Brain pericyte (primary cell): ENCODE measurements at places on chromosomes 1 and 21.

GRCh38 chr1:150065184-150065871 is 2.2 kb upstream of the VPS45 start:
- no peak for DNase-seq

- no peak for DNase-seq
These were observed 90.4 kb downstream of the ROR1 start for GRCh38 chr1:63864224-63864641.

- DNase-seq = no peak
These were observed 59.2 kb downstream of the WNT9A start for GRCh38 chr1:227888404-227889046.

- DNase-seq = no peak
These were observed 11.4 kb downstream of the EDEM3 start for GRCh38 chr1:184743062-184743756.

GRCh38 chr1:109186733-109187086 is 27.0 kb upstream of the SARS1 start:
- DNase-seq = no peak

- no peak for DNase-seq
These were observed 1.7 kb upstream of the HLX start for GRCh38 chr1:220877377-220878095.

GRCh38 chr21:25831300-25831960 is 96.7 kb downstream of the GABPA start:
- no peak for DNase-seq

GRCh38 chr1:51734896-51735745 is 118.2 kb downstream of the OSBPL9 start:
- no peak for DNase-seq

- DNase-seq = no peak
These were observed 32.9 kb downstream of the GRHL3 start for GRCh38 chr1:24351918-24352627.

GRCh38 chr1:185348985-185349384 is 31.9 kb upstream of the IVNS1ABP start:
- no peak for DNase-seq

DNA sequence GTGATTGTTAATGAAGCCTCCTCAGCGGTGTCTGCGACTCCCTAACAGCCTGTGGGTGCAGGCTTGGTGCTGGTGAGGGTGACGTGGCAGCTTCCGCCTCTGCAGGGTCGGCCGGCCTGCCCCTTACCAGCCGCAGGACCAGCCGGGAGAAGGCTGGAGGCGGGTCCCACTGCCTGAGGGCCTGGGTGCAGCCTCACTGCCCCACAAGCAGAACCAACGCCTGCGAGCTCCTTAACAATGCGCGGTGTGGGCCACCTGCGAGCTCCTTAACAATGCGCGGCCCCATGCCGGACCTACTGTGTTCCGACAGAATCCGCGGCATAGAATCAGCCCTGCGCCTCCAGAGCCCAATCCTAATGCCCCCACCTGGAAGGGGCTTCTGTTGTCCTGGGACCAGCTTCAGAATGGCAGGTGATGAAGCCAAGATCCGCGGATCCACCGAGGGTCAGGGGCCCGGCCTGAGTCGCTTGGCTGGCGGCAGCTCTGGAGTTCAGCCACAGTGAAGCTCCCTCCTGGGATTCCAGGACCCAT is 54.4 kb upstream of the AJAP1 start:
- DNase-seq = no peak

- DNase-seq = no peak
These were observed 73.1 kb downstream of the ATP6V1G3 start for GRCh38 chr1:198467342-198467741.

DNA sequence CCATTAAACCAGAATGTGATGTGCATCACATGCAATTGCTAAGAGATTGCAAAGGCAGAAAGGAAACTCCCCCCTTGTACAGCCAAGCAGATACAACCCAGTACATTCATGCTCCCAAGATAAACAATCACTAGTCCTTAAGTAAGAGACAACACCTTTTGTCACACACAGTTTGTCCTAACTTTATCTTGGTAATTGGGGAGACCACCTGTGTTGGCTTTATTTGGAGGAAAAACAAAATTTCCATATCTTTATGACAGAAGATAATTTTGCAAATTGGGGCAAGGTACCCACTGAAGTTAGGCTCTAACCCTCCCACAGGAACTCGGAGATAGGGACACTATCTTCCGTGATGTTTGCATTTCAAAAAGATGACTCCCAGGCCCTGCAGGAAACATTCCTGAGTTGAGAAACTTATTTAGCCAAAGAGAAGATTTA is 175.0 kb upstream of the TNR start:
- no peak for DNase-seq

DNA sequence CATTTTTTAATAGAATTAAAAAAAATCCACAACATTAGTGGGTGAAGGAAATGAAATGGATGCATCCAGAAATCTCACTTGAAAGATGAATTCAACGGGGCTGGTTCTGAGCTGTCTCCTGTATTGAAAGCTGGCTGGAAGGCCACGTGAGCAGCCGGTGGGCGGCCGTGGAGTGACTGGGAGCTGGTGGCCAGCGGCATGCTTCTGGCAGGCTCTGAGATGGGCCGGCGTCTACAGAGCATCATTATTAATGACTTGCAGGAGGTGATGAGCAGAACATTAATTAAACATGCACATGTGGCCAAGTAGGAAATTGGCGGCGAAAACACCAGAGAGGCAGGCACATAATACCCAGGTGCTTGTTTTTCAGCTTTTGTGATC is 115.6 kb upstream of the LMO4 start:
- DNase-seq = no peak

DNA sequence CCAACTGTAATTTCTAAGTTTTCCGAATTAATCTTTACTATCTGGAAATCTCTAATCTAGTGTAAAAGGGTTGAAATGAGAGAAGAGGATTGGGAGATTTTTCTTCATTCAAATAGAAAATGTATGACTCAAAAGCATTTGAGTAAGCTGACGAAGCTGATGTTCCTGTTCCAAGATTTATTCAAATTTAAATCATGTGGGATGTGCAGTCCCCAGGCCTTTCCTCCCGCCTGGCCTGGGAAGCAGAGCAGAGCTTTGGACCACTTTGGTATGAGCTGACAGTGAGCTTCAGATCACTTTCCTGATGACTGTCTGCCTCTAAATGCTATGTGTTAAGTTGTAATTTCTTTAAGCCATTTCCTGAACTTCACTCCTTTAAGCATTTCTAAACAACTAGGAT is 192.0 kb downstream of the DHRS3 start:
- no peak for DNase-seq

DNA sequence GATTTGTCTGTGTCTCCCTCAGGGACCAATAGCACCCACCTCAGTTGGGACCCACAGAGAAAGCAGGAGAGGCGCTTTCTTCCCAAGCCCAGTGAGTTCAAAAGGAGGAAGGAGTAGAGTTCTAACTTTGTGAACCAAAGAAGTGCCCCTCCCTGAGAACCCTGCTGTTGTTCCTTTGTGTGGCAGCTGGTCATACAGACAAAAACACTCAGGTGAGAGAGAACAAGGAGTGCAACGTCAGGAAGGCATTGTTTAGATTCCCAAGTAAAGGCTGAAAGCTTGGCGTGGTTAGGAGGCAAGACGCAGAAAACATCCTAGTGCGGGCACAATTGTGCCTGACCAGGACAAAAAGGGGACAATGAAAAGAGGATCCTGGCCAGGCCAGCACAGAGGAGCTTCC is 654.6 kb downstream of the KIF26B start:
- no peak for DNase-seq

DNA sequence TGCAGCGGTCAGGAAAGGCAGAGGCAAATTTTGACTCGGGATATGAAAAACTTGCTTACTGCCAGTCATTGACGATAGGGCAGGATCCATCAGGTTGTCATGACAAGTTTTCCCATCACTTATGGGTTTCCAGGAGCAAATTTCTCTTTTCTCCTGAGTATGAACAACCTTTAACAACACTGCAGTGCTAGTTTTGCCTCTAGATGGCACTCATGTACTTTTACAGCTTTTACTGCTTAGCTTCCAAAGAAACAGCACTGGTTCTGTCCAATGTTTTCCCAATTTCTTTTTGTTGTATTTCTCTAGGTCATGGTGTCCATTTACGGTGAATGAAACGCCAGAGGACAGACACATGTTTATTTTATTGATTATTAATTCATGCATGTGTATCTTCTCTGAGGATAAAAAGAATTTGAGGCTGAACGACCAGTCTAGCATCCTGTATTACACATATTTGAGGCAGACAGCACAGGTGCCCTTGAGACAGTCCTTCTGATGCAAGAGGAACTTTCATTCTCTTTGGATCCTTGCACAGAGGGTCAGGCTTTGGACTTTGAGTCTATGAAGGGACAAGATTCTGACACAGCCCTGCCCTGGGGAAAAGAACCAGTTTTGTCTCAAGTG is 112.3 kb upstream of the TRABD2B start:
- DNase-seq = peak; percentile 8

- DNase-seq = no peak
These were observed 87.6 kb downstream of the MTR start for GRCh38 chr1:236882678-236883077.

DNA sequence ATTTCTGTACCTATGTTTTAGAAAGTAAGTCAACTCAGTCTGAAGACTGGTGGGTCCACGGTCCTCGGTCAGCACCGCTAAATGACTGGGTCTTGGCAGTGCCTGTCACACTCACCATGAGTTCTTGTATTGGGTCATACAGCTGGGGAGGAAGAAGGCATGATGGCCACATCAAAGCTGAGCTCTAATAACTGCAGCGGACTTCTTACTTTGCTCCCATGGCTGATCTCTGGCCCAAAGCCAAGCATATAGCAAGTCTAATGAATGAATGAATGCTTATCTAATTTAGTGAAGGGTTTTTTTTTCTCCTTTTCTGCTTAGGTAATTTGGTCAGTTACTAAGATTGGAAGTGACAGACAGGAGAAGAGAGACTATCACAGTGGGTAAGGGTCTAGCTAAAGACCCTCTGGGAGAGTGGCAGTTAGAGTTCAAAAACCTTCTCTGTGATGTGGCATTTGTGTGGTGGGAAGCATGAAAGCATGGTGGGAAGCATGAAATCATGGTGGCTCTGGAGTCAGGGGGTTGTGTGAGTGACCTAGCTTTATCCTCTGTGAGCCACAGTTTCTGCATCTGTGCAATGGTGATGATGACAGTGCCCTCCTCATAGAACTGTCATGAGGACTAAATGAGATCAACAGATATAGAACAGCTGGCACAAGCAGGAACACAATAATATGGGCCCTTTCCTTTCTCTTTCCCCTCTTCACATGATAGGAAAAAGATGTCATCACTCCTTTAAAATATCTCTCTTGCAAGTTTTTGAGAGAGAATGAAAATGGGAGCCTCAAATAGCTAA is 78.9 kb upstream of the JAK1 start:
- no peak for DNase-seq

DNA sequence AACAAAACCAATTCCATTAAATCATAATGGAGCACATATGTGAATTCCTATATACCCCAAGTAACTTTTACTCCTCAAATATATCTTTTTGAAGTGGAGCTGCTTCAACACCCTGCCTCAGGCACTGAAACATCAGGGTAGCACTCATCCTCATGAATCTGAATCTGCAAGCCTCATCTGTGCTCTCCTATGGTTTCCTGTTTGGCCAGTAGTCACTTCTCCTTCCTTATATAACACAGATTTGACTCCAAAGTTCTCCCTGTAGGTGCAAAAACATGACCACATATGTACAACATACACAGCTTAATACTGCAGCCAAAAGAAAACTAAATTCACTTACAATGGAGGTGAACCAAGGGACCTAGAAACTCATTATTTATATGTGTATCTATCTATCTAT is 7.2 kb downstream of the TRIT1 start:
- no peak for DNase-seq

- DNase-seq = no peak
These were observed 2.3 kb downstream of the DMRTB1 start for GRCh38 chr1:53461323-53462044.

- DNase-seq = no peak
These were observed 3.0 kb downstream of the TP53BP2 start for GRCh38 chr1:223842784-223843183.

GRCh38 chr1:198108636-198109370 is 48.0 kb upstream of the NEK7 start:
- no peak for DNase-seq

GRCh38 chr21:38479641-38480525 is 18.4 kb downstream of the ERG start:
- DNase-seq = no peak

DNA sequence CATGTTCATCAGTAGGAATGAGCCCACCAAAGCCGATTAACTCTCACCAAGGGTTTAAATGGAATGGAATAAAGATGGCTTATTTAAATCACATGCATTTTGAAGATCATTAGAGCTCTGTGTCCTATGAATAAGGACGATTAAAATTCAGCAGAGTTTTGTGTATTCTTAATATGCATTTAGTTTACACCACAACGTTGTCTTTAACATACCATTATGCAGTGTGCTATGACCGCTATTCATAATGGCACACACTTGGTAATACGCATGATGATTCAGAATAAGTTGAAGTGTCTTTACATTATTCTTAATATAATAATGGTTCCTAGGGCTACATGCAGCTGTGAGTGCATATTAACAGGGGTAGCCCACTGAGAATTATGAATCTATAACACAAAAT is 190.7 kb downstream of the PTBP2 start:
- no peak for DNase-seq

GRCh38 chr1:224106568-224107281 is 7.2 kb upstream of the FBXO28 start:
- no peak for DNase-seq

DNA sequence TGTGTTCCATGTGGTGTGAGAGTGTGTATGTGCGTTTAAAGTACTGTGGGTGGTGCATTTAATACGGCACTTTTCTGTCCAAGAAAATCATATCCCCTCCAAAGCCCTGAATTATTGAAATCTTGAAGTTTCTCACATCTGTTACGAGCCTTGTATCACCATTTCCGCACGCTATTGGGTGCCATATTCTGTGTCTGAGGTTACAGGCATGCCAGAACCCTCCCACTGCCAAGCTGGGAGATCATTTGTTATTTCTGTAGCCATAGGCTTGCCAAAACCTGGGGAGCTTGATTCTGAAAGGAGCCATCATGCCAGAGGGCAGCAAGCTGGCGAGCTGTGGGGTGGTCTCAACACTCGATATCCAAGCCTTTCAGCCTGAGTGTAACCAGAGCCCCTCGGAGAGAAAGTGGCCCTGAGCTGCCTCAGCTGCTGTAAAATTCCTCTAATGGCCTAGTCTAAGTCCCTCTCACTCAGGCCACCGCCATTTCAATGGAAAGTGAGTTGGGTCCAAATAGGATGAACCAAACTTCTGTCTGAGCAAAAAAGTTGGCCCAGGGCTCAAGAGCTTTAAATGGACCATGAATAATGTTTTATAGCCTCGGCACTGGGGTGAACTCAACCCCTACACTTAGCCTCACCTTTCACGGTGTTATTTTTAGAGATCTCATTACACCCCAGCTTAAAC is 298.4 kb upstream of the DUSP10 start:
- no peak for DNase-seq

GRCh38 chr1:202664083-202664482 is 46.2 kb downstream of the SYT2 start:
- DNase-seq = no peak

DNA sequence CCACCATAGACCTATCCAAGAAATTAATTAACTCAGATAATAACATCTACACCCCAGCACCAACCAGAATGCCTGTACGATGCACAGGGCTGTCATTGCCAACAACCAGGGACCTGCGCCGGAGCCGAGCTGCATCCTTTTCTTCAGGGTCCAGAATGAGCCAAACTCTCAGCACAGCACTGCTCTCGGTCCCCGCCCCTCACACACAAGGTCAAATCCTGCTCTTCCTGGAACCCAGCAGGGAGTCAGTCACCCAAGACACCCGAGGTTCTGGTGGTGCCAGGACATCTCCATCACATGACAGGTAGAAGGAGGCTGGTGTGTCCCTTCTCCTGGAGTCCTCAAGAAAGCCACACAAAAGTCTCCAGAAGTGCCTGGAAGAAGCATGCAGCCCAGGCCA is 31.9 kb downstream of the NPHP4 start:
- no peak for DNase-seq

- peak; percentile 59 for DNase-seq
These were observed 6.1 kb downstream of the AADACL4 start for GRCh38 chr1:12649971-12650421.
